RCC 7860 (cell line): ENCODE measurements at places on chromosomes 4 and X.

DNA sequence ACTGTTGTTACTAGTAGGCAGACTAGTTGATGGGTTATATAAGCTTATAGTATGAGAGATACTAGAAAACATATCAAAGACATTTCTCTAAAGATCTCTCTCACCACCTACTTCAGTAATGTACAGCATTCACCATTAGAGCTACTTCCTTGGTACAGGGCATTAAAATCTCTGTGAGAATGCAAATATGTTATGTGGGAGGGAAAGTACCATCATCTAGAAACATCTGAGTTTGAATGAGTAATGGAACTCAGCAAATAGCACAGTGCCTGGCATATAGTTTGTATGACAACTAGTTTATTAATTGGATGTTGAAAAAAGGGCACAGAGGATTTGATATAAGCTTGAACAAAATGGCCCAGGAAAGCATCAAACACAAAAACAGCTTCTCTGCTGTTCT, 211.1 kb downstream of the GLUD2 start:
- DNase-seq: no peak

DNA sequence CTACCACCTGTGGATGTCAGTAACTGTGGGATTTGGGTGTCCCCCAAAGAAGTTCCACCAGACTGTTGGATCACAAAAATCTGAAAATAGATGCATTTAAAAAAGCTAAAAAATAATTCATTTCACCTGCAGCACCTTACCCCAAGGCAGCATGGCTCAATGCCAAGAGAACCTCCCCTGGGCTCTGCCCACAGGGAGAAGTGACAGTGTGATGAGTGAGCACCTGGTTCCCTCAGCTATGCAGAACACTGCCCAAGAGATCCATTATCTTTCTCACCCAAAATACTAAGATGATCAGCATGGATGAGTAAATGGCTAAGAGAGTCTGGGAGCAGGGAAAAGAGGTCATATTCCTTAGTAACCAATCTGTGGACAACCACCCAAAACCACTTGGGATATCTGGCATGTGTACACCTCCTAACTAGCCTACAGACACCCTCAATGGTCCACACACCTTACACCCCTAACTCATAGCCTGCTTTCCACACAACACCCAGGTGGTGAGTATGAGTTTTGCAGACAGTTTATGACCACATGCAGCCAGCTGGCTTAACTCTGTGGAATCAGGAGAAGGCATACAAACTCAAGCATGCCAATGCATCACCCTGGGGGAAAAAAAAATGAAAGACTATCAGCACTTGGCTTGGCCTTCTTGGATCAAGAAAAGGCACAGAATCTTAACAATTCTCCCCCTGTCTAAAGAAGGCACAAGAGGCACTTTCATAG, 416.5 kb upstream of the SMIM31 start:
- DNase-seq: no peak

- no peak for DNase-seq
Measured at GRCh38 chr4:81538716-81539427, 67.2 kb upstream of the RASGEF1B start.

- no peak for DNase-seq
Measured at GRCh38 chr4:48546336-48546735, 56.3 kb downstream of the ZAR1 start.

DNA sequence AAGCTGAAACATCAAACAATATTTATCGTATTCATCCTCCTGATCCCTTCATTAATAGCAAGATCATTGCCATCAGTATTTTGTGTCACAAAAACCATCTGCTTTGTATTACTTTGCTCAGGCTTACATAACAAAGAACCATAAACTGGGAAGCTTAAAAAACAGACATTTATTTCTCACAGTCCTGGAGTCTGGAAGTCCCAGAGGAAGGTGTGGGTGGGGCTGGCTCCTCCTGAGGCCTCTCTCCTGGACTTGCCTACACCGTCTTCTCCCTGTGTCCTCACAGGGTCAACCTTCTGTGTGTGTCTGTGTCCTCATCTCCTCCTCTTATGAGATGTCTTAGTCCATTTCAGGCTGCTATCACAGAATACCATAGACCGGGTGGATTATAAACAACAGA, 61.3 kb upstream of the MXRA5 start:
- no peak for DNase-seq

DNA sequence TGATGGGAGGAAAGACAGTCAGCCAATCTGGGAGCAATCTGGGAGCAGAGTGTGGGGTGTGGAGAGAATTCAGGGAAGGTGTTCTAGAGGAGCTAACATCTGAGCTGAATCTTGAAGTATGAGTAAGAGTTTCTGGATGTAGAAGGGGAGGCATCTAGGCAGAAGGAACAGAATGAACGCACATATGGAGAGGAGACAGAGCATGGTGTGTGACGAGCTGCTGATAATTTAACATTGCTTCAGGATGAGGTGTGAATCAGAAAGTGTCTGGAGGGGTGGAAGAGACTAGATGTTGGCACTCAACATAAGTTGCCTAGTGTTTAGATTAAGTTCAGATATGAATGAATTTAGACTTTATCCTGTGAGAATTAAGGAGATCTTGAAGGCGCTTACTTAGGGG, 58.9 kb downstream of the CPE start:
- no peak for DNase-seq

- no peak for DNase-seq
Measured at GRCh38 chr4:120622601-120623000, 299.9 kb downstream of the PRDM5 start.

DNA sequence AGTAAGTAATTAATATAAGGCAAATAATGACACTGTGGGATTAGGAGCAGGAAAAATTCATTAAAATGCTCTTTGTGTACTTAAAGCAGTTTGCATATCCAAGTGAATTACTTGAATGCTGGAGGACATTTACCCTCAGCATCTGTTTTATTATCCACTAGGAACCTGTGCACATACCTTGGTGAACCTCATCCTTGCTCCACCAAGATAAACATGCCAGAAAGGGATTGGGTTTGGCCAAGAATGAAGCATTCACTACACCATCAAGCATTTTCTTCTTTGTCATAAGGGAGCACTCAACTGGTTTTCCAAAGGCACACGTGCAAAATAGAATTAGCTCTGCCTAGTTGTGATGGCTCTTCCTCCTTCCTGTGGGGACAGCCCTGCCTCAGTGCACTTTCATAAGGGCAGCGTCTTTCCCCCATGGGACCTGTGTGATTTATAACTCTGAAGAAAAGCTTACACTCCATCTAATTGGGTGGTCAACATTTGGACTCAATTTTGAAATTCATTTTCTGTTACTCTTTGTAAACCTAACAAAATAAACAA, 291.7 kb downstream of the USP46 start:
- no peak for DNase-seq

DNA sequence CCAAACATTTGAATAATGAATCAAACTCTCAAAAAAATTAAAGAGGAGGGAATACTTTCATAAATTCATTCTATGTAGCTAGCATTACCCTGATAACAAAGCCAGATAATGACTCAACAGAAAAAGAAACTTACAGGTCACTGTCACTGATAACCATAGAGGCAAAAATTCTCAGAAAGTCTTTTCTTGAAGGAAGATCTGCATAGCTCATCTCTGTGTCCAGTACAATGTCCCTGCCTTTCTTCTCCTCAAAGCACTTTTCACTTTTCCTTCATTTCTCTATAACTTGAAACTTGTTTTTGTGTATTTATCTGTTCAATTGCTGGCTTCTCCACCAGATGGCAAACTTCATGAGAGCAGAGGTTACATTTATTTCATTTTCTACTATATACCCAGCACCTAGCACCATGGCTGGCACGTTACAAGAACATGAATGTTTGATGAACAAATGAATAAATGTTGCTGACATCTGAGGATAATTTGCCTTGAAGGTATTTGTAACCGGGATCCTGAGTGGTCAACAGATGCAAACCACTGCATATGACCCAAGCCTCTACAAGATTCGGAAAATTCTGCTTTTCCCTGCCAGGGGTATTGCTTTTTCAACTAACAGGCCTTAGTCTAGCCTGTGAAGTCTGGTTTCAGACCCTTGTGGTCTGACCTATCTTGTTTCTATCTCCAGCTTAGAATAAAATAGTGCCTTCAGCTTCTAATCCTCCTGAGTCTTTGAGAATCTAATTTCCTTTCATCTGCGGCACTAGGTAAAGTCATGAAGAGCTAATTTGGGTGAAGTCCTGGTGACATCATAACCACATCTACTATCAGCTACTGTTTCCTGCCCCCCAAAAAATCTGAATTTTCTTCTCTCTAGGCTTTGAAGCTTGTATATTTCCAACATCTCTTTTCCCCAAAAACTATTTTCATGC, 52.5 kb upstream of the ANTXR2 start:
- peak; percentile 14 for DNase-seq

DNA sequence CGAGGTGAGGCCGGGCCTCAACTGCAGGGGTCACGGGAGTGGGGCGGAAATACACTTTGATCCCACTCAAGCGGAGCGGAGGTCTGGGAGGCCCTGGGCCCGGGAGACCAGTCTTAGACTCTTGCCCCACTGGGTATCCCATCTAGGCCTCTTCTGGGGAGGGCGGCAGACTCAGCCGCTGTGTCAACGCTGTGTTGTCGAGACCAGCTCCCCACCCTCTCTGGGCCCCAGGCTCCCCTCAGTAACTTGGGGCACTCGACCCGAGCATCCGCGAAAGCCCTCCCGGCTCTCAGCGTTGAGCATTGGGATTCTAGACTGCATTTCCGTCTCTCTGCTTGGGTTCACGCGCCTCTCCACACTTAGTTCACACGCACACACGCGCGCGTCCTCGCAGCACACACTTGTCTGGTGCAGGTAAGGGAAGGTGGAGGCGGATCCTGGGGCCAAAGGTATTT, 1.7 kb downstream of the NKX3-2 start:
- no peak for DNase-seq

GRCh38 chrX:63434665-63435064, 83.5 kb upstream of the SPIN4 start:
- DNase-seq: no peak

DNA sequence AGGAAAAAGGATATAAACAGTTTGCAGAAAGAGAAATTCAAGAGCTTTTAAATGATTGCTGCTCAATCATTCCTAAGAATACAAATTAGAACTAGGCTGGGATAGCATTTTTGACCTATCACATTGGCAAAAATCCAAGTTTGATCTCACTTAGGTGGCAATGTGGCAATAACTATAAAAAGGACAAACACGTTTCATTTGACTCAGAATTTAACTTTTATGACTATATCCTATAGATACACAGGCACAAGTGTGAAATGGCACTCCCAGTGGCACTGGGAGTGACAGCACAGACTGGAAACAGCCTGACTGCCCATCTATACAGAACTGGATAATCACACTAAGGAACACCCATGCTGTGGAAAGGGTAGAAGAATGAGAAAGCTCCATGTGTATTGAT, 11.1 kb downstream of the CENPU start:
- DNase-seq: no peak

DNA sequence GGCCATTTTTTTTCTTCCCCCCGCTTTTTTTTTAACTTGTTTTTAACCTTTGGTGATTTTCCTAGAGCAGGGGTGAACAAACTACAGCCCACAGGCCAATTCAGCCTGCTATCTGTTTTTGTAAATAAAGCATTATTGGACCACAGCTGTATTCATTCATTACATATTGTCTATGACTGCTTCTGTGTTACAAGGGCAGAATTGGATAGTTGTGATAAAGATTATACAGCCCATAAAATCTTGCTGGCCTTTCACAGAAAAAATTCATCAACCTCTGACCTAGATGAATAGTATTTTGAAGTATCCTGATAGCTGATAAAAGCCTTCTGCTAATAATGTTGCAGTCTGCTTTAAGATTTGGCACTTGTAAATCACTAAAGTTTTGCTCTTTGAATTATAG, 63.4 kb downstream of the SMAD1 start:
- no peak for DNase-seq

DNA sequence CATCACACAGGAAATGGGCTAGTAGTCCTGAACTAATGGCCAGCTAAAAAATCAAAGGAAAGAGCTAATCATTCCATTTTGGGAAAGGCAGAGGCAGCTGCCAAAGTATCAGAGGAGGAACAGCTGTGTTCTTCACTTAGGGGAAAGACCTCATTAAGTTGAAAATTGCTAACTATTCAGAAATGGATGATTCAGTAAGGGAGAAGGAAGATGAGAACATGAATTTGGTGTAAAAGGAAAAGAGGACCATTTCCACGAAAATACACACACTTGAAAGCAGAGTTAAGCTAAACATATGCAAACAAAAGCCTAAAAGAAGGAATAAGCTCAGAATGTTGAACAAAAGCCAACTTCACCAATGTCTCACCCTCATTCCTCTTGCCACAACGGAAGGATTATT, 90.4 kb downstream of the PCDH19 start:
- DNase-seq: no peak

GRCh38 chrX:25737540-25737939, 400.6 kb upstream of the MAGEB18 start:
- no peak for DNase-seq

DNA sequence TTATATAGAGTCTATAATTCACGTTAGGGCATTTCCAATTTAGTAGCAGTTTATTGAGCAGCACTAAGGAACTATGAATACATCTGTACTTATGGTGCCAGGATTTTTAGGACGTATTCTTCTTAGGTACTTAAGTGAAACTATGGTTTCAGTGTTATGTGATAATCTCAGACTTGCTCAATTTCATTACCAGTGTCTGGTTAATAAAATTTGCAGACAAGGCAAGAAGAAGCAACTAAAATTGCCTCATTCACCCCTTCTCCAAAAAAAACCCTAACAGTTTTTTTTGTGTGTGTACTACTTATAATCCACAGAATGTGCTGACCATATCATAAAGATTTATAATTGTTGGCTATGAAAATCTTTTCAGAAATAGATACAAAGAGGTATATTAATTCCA, 6.0 kb upstream of the CXCL10 start:
- DNase-seq: no peak

- no peak for DNase-seq
Measured at GRCh38 chrX:4182408-4182806, 469.0 kb upstream of the PRKX start.

DNA sequence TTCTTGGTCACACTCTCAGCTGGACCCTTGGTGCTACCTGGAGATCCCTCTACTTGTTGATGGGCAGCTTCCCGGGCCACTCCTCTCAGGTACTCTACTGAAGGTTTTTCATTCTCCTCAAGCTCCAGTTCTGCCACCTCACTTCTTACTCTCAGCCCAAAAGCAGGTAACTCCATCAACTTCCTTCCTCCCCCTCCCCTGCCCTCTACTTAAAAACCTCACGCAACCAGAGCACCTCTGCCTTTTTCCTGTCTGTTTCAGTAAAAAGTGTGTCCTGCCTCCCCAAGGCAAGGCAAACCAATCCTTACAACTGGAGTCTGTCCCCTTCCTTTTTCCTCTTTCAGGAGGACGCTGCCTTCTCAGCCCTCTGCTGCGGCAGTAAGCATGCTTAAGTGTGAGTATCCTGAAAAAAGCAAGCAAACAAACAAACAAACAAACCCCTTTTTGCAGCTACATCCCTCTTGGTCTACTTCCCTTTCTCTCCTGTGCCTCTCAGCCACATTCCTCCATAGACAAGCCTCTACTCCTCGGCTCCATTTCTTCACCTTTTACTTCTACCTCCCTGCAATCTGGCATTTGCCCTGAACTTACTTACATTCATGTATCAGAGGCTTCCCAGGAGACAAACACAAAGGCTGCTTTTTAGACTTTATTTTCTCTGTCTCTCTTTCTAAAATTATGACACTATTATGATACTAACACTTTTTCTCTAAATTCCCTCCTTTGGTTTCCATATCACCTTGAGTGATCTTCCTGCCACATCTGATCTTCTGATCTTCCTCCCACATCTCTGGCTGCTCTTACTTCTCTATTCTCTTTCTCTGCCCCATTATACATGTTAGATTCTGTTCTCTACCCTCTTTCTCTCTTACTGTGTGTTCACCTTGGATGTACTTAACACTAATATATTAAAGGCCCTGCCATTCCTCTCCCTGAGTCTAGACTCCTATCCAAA, 5.4 kb downstream of the ALPK1 start:
- DNase-seq: no peak

GRCh38 chr4:114563536-114564315, 34.9 kb upstream of the UGT8 start:
- DNase-seq: peak; percentile 97
